Fibroblast of skin of right quadriceps (primary cell): ENCODE measurements at places on chromosomes 1 and 21.

DNA sequence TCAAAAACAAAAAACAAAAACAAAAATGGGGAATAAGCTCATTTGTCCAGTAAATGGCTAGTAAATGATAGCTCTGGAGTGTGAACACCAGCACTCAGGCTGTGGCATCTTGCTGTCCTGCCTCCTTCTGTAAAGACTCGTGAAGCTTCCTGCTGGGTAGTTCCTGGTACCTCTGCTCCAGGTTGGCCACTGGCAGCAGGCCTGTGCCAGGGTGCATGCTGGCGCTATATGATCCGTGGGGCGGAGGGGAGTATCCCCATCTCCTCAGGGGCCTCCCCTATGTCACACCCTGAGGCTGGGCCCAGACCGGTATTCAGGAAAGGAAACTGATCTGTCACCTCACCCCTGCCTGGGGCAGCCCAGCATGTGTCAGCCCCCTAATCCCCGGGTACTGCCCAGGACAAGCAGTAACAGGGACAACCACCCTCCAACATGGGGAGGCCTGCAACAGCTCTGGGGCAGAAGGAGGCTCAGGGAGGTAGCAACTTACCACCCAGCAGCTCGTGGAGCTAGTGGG, 14.1 kb downstream of the ALPL start:
- no peak for DNase-seq

- no peak for DNase-seq
These were observed 189.4 kb downstream of the COP1 start for GRCh38 chr1:176017722-176018121.

GRCh38 chr1:193438312-193438711, 251.9 kb upstream of the B3GALT2 start:
- no peak for DNase-seq

GRCh38 chr1:114154146-114154962, 685 bp upstream of the SYT6 start:
- peak; percentile 27 for DNase-seq

DNA sequence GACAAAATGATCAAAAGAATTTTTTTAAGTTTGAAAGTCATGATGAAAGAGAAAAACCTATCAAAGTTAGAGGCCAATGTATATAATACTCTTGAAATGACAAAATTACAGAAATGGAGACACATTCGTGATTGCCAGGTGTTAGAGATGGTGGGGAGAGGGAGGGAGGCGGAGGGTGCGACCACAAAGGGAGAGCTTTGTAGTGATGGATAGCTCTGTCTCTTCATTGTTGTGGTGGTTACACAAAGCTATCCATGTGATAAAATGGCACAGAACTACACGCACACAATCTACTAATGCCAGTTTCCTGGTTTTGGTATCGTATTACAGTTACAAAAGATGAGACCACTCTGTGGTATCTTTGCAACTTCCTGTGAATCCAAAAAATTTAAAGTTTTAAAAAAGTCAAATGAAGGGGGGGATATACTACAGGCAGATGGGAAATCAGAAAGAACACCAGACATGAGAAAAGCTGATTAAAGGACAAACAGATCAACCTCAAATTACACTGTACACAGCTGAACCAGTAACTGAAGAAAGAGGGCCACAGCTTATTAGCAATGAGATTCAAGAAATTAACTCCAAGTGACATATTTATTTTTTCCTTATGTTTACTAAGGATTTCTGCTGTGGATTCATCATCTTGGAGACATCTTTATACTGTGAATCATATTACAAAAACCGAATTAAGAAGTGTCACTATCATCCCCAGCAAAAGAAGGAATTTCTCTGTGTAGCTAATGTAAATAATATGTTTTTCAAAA, 199.1 kb downstream of the SLC45A1 start:
- DNase-seq = peak; percentile 65

DNA sequence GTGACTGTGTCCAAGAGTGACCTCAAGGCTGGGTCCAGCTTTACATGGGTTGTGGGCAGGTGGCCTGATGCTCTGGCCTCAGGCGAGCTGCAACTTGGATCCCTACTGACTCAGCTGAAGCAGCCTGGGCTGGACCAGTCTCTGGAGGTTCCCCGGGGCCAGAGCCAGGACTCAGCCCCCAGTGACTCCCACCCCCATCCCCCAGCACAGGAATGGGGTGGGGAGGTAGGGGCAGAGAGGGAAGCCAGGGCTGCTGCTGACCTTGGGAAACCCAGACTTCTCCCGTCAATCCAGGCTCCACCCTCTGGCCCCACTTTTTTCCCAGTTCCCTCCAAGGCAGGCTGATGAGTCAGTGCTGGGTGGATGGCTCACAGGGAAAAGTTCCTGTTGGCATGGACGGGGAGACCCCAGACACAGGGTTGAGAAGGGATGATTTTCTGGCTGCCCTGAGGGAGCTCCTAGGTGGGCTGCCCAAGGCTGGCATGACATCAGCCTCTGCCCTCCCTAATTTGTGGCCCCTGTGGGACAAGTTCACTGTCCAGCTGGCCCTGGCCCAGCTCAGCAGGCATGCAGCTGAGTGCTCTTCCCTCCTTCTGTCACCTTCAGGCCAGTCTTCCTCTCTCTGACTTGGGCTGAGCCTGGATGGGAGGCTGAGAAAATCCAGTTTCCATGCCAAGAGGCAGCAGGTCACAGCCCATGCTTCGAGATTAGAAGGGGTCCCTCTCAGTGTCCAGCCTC, 2.2 kb downstream of the ZC3H12A start:
- DNase-seq = peak; percentile 84

DNA sequence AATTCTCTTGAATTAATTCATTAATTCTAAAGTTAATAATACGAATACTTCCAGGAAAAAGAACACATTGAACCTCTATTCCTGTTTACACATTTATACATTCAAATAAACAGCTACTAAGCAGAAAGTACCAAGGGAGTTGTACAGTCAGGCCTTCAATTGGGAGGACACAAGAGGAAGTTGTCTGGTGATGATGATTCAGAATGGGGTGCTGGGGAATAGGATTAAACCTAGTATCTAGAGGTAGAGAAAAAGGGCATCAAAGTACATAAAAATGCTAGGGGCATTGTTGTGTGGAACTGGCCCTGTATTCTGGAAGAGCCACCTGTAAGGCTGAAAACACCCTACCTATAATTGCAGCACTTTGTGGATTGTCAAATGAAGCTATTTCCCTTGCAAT, 71.7 kb upstream of the MROH9 start:
- no peak for DNase-seq

DNA sequence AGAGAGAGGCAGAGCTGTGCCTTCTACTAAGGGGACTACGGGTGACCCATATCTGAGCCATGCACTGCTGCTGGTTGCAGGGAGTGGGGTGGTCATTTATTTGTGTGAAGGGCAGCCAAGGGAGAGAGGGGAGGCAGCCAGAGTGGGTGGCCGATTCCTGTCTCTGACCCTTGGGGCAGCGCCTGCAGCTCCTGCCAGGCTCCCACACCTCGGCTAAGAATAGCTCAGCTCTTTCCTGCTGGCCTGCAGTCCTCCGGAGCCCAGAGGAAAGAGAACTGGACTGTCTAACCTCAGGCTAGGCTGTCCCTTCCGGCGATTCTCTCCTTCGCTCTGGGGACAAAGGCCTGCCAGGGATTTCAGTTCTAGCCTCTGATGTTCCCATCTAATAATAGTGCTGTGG, 11.6 kb upstream of the CD34 start:
- DNase-seq = no peak

DNA sequence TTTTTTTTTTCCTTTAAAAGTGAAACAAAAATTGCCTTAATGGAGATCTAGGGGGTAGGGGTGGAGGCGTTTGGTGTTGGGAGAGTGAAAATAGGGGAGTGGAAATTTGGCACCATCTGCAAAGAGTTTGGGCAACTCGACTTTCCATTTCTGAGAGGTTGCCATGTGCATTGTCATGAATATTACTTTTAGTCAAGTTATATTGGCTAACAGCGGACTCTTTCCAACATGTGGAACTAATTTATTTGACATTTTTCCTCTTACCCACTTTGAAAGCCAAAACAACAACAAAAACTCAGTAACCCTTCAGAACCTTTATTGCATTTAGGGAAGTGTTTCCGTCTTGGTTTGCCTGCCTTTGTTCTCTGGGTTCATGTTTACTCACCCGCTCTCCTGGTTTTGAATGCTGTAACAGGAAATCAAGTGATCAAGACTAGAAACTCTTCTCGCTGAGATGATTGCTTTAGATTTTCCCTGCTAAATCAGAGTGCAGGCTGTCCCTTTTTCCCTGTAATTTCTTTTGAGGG, 70.4 kb downstream of the CACHD1 start:
- DNase-seq = peak; percentile 59

DNA sequence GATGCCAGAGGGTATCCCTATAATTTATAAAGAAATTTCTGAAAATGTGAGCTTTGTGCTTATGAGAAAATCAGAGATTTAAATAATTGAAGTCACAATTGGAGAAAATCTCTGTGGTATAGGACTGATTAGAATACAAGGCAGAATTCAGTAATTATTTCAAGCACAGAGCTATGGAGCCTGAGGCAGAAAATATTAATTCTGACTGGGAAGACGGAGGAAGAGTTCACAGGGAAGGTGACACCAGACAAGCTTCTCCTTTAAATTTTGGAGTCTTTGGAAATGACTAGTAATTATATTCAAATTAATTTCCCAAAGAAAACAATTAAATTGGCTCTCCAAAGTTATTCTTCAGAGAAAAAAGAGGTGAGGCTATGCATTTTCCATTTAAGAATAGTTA, 121.5 kb downstream of the CHRM3 start:
- DNase-seq = no peak

GRCh38 chr1:233229288-233229687, 66.2 kb downstream of the PCNX2 start:
- DNase-seq = peak; percentile 46

DNA sequence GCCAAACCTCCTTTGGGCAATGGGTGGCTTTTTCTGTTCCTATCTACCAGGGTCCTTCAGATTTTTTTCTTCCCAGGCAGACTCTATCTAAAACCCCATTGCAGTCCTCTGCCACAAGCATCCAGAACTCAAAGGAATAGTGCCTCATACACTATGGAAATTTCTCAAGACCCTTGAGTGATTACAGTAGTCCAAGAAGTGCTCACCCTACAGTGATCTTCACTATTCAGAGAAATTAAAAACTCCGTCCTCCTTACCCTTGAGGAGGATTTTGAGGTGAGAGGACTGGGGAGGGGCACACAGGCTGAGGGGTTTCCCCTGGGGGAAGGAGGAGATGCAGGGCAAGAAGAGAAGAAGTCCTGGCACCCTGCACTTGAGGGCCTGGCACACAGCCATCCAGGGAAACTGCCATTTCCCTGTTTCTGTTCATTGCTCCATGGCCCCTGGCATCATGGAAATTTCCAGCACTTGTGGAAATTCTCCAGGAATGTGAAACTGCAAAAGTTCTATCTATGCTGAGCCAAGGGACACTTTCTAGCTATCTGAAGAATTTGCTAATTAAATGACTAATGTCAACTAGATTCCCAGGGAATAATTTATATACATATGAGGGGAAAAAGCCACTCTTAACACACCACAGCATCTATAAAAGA, 102.5 kb upstream of the ATP1B1 start:
- DNase-seq = peak; percentile 5

DNA sequence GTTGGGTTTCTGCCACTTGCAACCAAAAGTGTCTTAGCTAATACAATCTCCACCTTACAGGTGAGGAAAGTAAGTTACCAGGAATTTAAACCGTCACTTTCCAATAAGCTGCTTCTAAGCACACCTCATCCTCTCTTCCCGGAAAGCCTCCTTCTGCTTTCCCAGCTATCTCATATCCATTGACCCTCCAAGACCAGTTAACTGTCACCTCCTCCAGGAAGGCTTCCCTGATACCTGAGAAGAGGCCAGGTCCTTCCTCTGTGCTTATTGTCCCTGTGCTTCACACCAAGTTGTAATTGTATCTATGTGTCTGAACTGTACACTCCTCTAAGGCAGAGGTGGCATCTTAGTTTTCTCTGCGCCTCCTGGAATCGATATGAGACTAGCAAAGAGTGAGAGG, 11.2 kb upstream of the MATN1 start:
- DNase-seq = no peak

- peak; percentile 40 for DNase-seq
These were observed 76.8 kb downstream of the KCNJ15 start for GRCh38 chr21:38333301-38334272.
